Left lobe of liver (tissue), 2 donors: ENCODE measurements at places on chromosomes 7 and 10. TPM values are rescaled to one million over a fixed set of nuclear protein-coding genes. Genes with fewer than 3 reads are reported as not detected.

The DNAJB9 gene
- total RNA-seq: 48.4 TPM

The ARHGAP21 gene
- total RNA-seq: 26.7 TPM

The NFE2L3 gene
- total RNA-seq: 0.45 TPM

The CHST15 gene
- total RNA-seq: 12.8 TPM

The DPP6 gene
- not detected for total RNA-seq

- DNase-seq: no peak
Observed at GRCh38 chr7:98278408-98278807, 3.1 kb upstream of the BRI3 start.

- no peak for DNase-seq
Observed at GRCh38 chr10:8576911-8577310, 522.4 kb downstream of the GATA3 start.

- no peak for DNase-seq
Observed at GRCh38 chr10:100349087-100349486, 2.1 kb downstream of the SCD start.

- DNase-seq: no peak
Observed at GRCh38 chr10:118669835-118670234, 74.4 kb upstream of the PRLHR start.

DNA sequence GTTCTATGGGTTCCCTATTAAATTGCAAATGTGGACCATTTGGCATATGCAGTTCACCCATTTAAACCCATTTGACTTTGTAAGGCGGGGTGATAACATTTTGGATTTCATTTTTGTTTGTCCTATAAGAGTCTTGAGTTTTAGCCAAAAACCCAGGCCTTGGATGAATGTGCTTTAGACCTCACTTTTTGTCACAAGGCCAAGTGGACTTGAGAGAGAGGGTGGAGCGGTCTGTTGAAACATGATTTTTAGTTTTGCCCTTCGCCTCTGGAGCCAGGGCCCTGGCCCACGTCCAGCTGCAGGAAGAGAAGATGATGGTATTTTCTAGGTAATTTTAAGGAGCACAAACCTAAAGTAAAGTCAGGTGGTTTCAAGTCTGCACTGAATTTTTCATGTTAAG lies 260.1 kb downstream of the SLC25A13 start:
- peak; percentile 66 for DNase-seq

GRCh38 chr7:131604841-131605279 lies 48.4 kb upstream of the PODXL start:
- no peak for DNase-seq

- no peak for DNase-seq
Observed at GRCh38 chr7:100493476-100494264, 9.9 kb downstream of the NYAP1 start.

DNA sequence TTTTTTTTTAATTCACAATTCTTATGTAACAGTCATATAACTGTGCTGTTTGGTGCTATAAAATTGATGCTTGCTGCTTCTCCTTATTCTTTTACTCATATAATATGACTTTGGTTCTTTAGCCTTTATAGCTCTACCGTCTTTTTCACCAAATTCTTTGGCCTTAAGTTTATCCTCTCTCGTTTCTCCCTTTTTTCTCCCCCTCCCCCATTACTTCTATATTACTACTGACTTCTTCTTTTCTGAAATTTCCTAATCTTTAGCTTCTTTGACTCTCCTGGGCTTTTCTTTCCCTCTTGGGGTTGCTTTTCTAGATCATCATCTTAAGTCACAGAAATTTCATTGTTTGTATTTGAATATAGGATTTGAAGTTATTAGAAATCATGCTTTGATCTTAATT lies 3.8 kb downstream of the BCCIP start:
- DNase-seq: no peak

- no peak for DNase-seq
Observed at GRCh38 chr10:131964298-131964697, 17.4 kb downstream of the BNIP3 start.

DNA sequence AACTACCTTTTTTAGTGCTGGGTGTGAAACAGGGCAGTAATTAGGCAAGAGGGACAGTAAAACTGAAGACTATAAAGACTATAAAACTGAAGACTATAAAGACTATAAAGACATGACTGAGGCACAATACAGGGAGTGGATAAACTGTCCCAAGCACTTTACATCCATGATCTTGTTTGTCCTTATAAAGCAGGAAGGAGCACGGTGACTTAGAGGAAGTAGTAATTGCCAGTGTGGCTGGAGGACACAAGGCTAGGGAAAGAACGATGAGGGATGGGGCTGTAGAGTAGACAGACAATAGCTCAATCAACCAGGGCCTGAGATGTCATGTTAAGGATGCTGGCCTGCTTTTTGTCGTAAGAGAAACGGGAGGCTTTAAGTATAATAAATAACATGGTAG lies 26.0 kb downstream of the DNAJC12 start:
- no peak for DNase-seq

GRCh38 chr10:79158004-79158340 lies 89.2 kb downstream of the ZMIZ1 start:
- DNase-seq: no peak

DNA sequence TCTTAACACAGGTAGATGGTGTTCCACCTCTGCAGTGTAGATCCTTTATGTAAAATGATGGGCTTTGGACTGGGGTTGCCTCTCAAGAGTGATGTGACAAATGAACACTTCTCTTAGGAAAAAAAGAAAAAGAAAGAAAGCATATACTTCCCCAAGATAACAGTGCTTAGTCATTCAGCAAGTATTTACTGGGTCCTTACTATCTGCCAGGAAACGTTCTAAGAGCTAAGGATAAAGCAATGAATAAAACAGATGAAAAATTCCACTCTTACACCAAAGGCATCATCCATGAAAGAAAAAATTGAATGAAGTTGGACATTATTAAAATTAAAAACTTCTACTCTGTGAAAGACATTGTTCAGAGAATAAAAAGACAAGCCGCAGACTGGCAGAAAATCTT lies 177.3 kb downstream of the C7orf25 start:
- no peak for DNase-seq
